ENCODE measurements at places on chromosomes 16 and 17. TPM values are rescaled to one million over a fixed set of nuclear protein-coding genes. Genes with fewer than 3 reads are reported as not detected.

Gene BIRC5
- 117 TPM for total RNA-seq

GRCh38 chr16:15055141-15056053 is 477 bp downstream of the NTAN1 start:
- DNase-seq = peak; percentile 68

DNA sequence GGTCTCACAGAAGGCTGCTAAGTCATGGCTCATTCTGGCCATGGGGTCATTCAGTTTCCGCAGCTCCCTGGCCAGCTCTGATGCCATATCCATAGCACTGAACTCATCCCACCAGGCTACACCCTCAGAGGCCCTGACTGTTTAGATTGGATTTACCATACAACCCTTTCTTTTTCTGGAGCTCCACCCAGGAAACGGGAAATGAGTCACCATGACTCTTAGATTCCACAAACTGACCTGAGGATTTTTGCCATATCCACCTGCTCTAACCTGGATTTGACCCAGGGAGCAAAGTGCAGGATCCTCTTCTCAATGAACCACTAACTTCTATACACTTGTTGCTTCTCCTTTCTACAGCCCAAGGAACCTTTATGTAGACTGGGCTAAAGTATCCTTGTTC is 20.3 kb upstream of the CALB2 start:
- no peak for DNase-seq

DNA sequence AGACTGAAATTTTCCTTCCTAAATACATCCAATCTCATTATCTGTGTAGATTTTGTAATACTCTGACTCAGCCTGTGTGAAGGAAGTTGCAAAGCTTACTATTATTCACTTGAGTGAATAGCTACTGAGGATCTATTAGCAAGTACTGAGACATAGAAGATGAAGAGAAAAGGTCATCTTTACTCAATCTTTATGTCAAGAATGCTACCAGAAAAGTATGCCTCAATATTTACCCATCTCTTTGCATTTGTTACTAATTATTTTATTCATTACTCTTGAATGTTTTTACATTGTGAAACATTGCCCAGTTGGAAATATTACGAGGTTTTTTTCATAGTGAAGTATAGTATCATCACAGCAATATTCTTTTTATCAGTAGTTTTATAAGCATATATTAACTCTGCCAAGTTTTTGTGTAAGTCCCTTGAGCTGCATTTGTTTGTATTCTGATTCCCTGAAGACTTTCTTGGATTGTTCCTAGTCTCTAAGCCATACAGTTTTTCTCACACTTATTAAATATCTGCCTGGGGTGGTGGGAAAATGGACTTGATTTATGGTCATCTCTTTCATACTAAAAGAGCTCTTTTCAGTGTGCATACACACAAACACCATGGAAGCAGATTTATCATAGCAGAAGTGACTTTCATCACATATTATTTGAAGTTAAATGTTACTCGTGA is 110.4 kb downstream of the MRTFB start:
- DNase-seq = no peak

Gene ODAD4
- 0.40 TPM for total RNA-seq

- no peak for DNase-seq
Measured at GRCh38 chr17:68560966-68561720, 40.0 kb downstream of the FAM20A start.

DNA sequence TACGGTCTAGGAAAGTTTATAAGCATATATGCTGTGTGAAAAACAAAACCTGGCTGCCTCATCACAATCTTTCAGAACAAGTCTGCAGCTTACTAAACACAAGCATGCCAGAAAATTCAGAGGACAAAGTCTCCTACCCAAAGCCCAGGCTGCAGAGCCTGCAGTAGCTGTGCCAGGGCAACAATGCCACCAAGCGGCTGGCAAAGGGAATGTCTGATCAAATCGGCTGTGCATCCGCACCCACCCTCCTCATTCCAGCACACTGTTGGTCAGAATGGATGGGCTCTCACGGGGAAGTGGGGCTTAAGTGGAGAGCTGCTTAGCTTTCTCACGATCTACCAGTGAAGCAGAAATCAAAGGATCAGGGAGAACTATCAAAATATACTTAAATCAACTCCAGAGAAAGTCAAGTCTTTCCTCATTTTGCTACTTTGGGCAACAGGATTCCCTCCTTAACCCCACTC is 73.5 kb downstream of the CYTH1 start:
- DNase-seq = peak; percentile 67

Gene TBC1D3E
- not detected for total RNA-seq

All from activated CD4-positive, alpha-beta T cell treated with anti-CD3 and anti-CD28 coated beads, Interleukin-2, amount 10 ng/mL, durations not matched to agents 7 days and 5 days (primary cell).